ENCODE measurements at places on chromosomes 3 and 15.

DNA sequence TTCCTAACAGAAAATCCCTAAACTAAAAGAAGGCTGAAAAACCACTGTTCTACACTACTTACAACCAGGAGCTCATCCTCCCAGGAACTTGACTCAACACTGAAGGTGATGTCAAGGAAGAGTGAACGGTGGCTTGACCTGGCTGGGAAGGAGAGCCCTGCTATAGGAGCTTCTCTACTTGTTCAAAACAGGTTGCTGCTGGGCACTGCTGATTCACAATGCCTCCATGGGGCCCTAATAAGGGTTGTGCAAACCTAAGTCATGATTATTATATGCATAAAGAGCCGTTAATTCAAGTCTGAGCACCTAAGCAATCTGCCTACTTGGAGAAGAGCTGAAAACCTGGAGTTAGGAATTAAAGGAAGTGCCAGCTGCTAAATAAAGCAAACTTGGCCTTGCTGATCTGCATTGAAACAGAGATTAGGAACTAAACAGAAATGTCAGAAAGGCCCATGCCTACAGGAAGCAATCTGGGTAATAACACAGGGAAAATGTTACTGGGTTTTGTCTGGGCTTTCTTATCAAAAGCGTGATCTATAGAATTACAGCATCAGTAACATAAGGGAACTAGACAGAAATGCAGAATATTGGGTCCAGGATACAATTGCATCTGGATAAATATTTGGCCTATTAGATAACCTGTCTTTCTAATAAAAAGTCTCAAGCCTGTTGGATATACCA, 243.2 kb downstream of the NEK10 start:
- no peak for DNase-seq

DNA sequence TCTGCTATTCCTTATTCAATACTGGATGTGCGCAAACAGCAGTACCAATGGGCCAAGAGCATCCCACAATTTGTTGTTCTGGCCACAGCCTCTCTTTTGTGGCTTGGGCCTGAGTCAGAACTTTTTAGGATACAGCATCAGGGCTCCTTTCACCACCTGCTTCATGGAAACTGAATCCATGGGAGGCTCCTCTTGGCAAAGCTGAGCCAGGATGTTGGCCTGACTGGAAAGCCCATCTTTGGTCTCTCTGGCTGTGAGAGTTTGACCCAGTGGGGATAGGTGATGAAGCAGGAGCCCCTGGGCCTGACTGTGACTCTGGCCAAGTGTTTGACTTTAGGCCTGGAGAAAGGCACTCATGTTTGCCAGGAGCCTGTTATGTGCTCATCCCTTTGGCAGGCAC, 27.6 kb downstream of the IL16 start:
- no peak for DNase-seq

- DNase-seq, result no peak
Measured at GRCh38 chr3:5756443-5756842, 568.9 kb downstream of the EDEM1 start.

DNA sequence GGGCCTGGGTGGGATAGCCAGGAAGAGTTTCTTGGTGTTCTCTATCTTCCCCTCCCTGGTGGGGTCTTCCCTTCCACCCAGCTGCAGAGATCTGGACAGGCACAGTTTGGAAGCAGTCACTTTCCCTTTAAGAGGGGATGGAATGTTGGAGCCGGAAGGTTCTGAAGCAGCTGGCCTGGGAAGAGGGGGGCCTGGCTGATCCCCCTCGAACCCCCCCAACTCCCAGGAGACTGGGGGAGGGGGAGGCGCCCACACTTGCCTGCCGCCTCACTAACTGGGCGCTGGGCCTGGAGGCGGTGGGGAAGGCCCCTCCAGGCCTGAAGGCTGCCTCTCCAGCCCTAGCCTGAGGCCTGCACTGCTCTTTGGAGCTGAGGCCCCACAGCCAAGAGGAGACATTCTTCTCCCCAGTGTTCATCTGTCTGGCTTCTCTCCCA, 1.4 kb downstream of the DVL3 start:
- DNase-seq, result peak; percentile 58

- no peak for DNase-seq
Measured at GRCh38 chr15:23420806-23421575, 26.1 kb downstream of the GOLGA6L2 start.

- no peak for DNase-seq
Measured at GRCh38 chr15:63998489-63998888, 47.8 kb downstream of the DAPK2 start.

Measured in WTC11 (cell line).